ENCODE measurements at places on chromosomes 6 and 20. TPM values are rescaled to one million over a fixed set of nuclear protein-coding genes. Genes with fewer than 3 reads are reported as not detected.

The THBS2 gene
- 101 TPM for total RNA-seq

The STK38 gene
- 9.7 TPM for total RNA-seq

The CST4 gene
- not detected for total RNA-seq

The THBD gene
- total RNA-seq, result under 0.01 TPM

DNA sequence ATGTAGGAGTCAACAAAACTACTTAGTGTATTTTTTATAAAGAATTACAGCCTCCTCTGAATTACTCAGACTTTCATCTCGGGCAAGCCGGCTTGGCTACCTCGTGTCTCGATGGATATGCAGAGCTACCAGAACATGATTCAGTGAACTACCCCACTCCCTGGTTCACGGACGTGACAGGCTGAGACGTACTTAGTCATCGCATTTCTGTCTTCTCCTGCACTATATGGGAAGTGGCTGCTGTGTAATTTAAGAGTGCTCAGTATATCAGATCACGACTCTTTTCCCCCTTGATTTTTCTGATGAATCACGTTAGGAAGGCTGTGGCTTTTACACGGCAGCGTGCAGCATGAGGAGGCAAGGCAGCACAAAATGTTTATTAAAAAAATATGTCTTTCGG is 302.7 kb upstream of the ZFP64 start:
- H3K4me3 ChIP-seq, result no peak overlapping the region
- H3K27me3 ChIP-seq, result no peaks in the 10 kb centered on the region
- peaks cover 11% of the 10 kb centered on the region for H3K4me1 ChIP-seq
- H3K36me3 ChIP-seq, result no peaks in the 10 kb centered on the region
- H3K27ac ChIP-seq, result peak overlapping the region; percentile 1

GRCh38 chr6:69835414-69836179 is 30.8 kb upstream of the COL19A1 start:
- H3K27me3 ChIP-seq, result no peaks in the 10 kb centered on the region
- H3K4me1 ChIP-seq, result no peaks in the 10 kb centered on the region
- H3K36me3 ChIP-seq, result no peaks in the 10 kb centered on the region
- H3K4me3 ChIP-seq, result no peak overlapping the region

- no peaks in the 10 kb centered on the region for H3K4me1 ChIP-seq
- H3K27me3 ChIP-seq, result no peaks in the 10 kb centered on the region
- H3K4me3 ChIP-seq, result no peak overlapping the region
These were observed 1065.7 kb upstream of the MANEA start for GRCh38 chr6:94511502-94512088.

DNA sequence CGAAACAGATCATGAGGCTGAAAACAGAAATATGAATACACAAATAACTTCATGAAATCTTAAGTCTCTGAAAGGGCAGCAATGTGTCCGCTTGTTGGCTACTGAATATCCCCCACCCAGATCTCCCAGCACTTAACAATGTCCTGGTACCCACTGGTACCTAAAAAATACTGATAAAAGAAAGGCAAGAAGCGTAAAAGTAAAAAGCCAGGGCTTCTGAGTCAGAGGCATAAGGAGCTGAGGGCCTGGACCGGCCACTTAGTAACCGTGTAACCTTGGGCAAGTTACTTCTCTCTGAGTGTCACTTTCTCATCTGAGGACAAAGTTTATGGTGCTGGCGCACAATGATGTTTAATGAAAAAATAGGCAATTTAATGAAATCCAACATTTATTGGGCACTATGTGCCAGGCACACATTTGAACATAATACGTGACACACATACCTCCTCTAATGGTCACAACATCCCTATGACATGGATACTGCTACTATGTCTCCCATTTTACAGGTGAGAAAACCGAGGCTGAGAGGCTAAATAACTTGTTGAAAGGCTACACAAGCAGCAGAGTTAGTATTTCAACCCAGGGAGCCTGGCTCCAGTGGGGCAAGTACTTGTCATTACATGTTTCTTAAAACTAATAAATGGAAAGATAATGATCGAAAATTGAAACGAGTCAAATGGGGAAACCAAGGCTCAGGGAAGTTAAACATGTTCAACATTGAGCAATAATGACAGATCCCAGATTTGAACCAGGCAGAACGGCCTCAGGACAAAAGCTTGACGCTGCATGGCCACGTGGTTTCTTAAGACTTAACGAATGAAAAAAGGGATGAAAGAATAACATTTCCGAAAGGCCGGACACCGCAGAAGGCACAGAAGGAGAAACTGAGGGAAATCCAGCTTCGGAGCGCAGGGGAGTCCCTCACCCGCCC is 828 bp downstream of the TP53RK start:
- peak overlapping the region; percentile 70 for H3K4me3 ChIP-seq
- no peaks in the 10 kb centered on the region for H3K27me3 ChIP-seq
- H3K36me3 ChIP-seq, result peaks cover 5% of the 10 kb centered on the region
- DNase-seq, result peak; percentile 33
- H3K4me1 ChIP-seq, result peaks cover 5% of the 10 kb centered on the region

GRCh38 chr6:161186173-161186769 is 87.6 kb downstream of the AGPAT4 start:
- H3K36me3 ChIP-seq, result no peaks in the 10 kb centered on the region
- no peak overlapping the region for H3K4me3 ChIP-seq
- peak; percentile 90 for DNase-seq
- H3K4me1 ChIP-seq, result peaks cover 2% of the 10 kb centered on the region
- H3K27me3 ChIP-seq, result no peaks in the 10 kb centered on the region

DNA sequence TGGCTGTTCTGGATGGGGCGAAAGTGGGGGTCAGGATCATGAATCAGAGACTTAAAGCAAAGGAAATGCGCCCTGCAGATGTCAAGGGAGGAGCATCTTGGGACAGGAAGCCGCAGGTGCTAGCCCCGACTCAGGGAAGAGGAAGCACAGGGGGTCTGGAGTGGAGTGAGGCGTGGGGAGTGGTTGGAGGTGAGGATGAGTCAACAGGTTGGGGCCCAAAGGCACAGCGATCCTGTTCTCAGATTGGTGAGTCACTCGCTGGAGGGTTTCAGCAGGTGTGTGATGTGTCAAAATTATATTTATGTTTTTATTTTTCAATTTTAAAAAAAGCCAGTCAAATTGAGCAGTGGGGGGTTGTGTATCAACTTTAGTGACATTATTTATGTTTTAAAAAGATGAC is 19.0 kb downstream of the PACSIN1 start:
- H3K27ac ChIP-seq, result no peak overlapping the region
- peaks cover 16% of the 10 kb centered on the region for H3K27me3 ChIP-seq
- no peaks in the 10 kb centered on the region for H3K36me3 ChIP-seq
- no peaks in the 10 kb centered on the region for H3K4me1 ChIP-seq

DNA sequence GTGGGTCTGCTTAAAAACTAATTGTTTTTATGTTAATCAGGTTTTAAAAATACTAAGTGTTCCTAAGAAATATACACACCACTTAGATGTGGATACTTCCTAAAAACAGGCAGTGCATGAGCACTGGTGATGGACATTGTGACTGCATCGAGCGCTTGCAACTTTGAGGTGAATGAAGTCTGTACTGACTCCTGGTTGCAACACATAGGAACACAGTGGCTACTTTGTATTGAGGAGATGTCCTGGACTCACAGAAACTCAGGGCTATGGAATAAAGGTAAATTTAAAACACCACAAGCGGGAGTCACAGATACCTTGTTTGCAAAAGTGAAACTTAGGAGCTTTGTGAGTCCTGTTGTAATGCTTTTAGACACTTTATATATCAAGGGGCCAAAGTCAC is 55.6 kb upstream of the POLR1H start:
- H3K4me1 ChIP-seq, result no peaks in the 10 kb centered on the region
- H3K27ac ChIP-seq, result no peak overlapping the region
- H3K27me3 ChIP-seq, result peaks cover 36% of the 10 kb centered on the region
- H3K4me3 ChIP-seq, result no peak overlapping the region

DNA sequence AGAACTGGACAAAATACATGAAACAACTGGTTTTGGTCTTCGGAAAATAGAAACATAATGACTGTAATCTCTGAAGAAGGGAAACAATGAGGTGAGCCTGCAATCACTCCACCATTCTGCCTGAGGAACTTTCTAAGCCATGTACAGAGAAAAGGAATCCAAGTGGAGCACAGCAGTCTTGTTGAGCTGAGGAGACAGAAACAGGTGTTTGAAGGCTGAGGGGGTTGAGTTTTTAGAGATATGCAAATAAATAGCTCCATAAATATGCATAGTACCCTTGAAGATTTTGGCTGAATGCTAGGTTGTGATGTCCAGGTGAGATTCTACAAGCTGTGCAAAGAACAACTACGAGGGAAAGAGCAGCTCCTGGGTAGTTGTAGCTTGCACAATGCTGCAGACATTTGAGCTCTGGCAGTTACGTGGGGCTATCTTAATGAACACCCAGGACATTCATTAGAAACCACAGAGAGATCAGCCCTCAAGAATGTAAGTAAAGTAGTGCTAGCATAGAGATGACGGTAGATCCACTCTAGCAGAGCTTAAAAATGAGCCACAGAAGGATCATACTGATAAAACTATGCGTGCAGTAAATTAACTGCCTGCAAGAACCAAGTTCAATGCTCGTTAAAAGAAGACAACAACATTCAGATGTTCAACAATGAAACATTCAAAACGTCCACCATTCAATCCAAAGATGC is 24.3 kb downstream of the TUBB2B start:
- no peak overlapping the region for H3K27ac ChIP-seq
- H3K4me1 ChIP-seq, result peaks cover 6% of the 10 kb centered on the region
- peaks cover 4% of the 10 kb centered on the region for H3K27me3 ChIP-seq
- no peak overlapping the region for H3K4me3 ChIP-seq
- DNase-seq, result peak; percentile 81
- no peaks in the 10 kb centered on the region for H3K36me3 ChIP-seq

DNA sequence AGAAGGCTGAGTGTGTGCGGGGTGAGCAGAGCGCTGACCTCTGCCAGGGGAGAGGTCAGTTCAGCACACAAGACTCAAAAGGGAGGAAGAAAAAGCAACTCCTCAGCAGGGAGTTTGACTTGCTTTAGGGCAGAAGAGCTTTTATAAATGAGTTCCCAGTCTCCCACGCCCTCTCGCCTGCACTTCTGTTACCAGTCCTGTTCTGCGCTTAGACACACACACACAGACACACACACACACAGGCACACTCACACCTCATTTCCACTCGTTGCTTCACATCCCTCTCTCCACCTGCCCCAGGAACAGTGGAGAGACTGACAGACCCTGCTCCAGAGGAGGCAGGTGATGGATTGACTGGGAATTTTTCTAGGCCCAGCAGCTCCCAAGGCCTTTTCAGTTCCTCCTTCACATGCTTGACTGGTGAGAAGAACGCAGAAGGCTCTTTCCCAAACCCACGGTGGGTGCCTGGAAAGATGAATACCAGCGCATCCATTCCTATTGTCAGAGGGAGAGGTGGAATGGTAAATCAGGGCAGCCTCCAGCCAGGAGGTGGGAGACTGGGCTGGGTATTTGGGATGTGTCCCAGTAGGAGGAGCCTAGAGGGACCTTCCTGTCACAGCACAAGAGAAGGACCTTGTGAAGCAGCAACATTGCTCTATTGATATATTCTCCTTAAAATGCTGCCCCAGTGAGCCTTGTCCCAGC is 43.7 kb downstream of the JAG1 start:
- no peak overlapping the region for H3K27ac ChIP-seq
- peaks cover 12% of the 10 kb centered on the region for H3K4me1 ChIP-seq
- no peaks in the 10 kb centered on the region for H3K27me3 ChIP-seq
- H3K4me3 ChIP-seq, result no peak overlapping the region

DNA sequence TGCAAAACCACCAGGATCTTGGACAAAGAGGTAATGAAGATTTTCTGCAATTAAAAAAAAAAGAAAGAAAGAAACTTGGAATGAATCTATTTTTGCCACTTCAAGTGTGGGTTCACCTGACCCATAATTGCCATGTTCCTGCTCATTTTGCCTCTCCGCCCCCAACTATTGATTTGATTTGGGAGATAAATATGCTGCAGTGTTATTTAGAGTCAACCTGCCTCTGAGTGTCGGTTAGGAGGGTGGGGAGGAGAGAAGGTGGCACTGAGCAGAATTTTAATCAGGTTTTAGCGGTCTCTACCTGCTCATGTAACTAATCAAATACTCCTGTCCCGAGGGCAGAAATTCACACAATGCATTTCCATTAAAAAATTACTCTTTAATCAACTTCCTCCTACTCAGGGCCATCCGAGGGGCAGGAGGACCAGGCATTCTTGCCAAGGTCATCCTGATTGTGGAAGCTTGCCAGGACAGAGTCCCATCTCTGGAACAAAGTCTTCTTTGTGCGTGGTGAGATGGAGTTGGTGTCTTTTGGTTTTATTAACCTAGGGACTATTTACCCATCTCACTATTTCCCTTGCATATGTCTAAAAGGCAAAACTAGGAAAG is 300.1 kb downstream of the CDH26 start:
- H3K27me3 ChIP-seq, result 0 out of 2 replicates have a peak, but pooled peaks cover 4% of the 10 kb centered on the region
- H3K36me3 ChIP-seq, result no peaks in the 10 kb centered on the region
- DNase-seq, result no peak
- no peak overlapping the region for H3K27ac ChIP-seq

GRCh38 chr6:74091136-74091793 is 395.3 kb downstream of the CD109 start:
- H3K36me3 ChIP-seq, result no peaks in the 10 kb centered on the region
- H3K4me3 ChIP-seq, result no peak overlapping the region
- DNase-seq, result peak; percentile 58
- H3K27me3 ChIP-seq, result no peaks in the 10 kb centered on the region

GRCh38 chr20:51311636-51312479 is 230.7 kb downstream of the NFATC2 start:
- no peak for DNase-seq
- peaks cover 5% of the 10 kb centered on the region for H3K4me1 ChIP-seq
- no peak overlapping the region for H3K4me3 ChIP-seq
- H3K27ac ChIP-seq, result no peak overlapping the region

GRCh38 chr6:142935553-142936517 is 9.1 kb downstream of the HIVEP2 start:
- no peaks in the 10 kb centered on the region for H3K27me3 ChIP-seq
- no peak overlapping the region for H3K27ac ChIP-seq
- peaks cover 6% of the 10 kb centered on the region for H3K4me1 ChIP-seq
- DNase-seq, result no peak
- no peaks in the 10 kb centered on the region for H3K36me3 ChIP-seq
- H3K4me3 ChIP-seq, result no peak overlapping the region

- peaks cover 4% of the 10 kb centered on the region for H3K4me1 ChIP-seq
- H3K27ac ChIP-seq, result no peak overlapping the region
- peaks cover 43% of the 10 kb centered on the region for H3K36me3 ChIP-seq
- DNase-seq, result peak; percentile 78
- no peak overlapping the region for H3K4me3 ChIP-seq
- no peaks in the 10 kb centered on the region for H3K27me3 ChIP-seq
These were observed 3.3 kb downstream of the LRRC73 start for GRCh38 chr6:43506667-43507471.
